ENCODE measurements at places on chromosomes 13 and 19.

GRCh38 chr19:3646336-3647092, 19.9 kb upstream of the CACTIN start:
- no peak for DNase-seq

GRCh38 chr19:29118389-29118788, 94.6 kb downstream of the UQCRFS1 start:
- no peak for DNase-seq

- peak; percentile 14 for DNase-seq
These were observed 77.9 kb downstream of the CACNA1A start for GRCh38 chr19:13428352-13428751.

DNA sequence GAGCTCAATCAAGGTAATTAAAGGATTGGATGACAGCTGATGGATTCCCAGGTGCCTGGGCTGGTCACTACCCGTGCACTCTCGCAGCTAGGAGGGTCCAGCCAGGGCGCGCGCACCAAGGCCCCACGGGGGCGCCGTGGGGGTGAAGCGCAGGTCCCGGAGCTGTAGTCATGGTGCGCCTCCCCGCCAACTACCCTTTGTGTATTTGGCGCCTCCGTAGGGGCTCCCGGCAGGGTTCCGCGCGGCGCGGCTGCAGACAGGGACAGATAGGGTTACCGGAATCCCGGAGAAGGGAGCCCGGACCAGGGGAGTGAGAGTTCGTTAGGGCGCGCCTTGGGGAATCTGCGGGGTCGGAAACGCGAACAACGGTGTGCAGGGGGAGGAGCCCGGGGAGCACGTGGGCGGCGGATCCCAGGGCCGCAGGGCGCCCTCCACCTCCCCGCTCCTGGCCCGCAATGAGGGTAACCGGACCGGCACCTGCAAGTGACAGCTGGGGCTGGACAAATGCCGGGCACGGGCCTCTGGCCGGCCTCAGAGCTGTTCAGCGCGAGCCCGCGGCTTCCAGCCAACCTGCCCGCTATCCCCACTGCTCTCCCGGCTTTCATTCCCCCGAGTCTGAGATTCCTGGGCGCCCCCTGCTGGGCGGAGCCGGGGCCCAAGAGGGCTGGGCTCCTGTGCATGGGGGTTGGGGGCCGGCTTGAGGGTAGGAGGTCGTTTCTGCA, 3.4 kb upstream of the PRAM1 start:
- peak; percentile 87 for DNase-seq

GRCh38 chr19:31269425-31270127, 79.7 kb downstream of the TSHZ3 start:
- no peak for DNase-seq

- DNase-seq, result no peak
These were observed 10.2 kb upstream of the F7 start for GRCh38 chr13:113095146-113096051.

DNA sequence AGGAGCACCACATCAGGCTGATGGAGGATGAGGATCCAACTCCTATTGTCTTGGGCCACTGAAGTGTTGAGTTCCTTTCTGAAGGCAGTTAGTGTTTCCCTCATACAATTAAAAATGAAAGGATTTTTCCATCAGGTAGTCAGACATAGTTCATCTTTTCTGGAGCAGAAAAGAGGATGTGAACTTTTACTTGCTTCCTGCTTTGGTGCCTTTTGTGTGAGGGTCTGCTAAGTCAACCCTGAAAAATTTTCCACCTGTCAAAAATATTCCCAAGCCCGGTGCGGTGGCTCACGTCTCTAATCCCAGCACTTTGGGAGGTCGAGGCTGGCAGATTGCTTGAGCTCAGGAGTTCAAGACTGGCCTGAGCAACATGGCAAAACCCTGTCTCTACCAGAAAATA, 43.9 kb downstream of the RGCC start:
- no peak for DNase-seq

Measured in T47D (cell line).